Endodermal cell (in vitro differentiated cells): ENCODE measurements at places on chromosomes 2 and 18. TPM values are rescaled to one million over a fixed set of nuclear protein-coding genes. Genes with fewer than 3 reads are reported as not detected.

DNA sequence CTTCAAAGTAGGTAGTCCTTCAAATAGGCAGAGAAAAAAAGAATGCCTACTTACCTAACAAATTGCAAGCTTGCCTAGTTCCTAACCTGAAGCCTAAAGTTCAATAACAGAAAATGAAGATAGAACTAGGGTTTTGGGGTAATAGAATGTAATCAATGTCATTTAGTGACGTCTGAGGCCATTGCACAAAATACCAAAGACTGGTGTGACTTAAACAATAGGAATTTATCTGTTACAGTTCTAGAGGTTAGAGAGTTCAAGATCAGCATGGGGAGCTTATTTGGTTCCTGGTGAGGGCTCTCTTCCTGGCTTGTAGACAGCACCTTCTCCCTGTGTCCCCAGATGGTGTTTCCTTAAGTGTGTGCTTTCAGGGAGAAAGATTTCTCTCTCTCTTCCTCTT, 4.7 kb upstream of the NPC1 start:
- no peak for DNase-seq
- H3K4me1 ChIP-seq: no peaks in the 10 kb centered on the region
- H3K27me3 ChIP-seq: no peaks in the 10 kb centered on the region

- H3K27ac ChIP-seq: no peak overlapping the region
- no peaks in the 10 kb centered on the region for H3K36me3 ChIP-seq
- peaks cover 10% of the 10 kb centered on the region for H3K4me1 ChIP-seq
- H3K27me3 ChIP-seq: no peaks in the 10 kb centered on the region
- no peak for DNase-seq
- peak overlapping the region; percentile 48 for H3K4me3 ChIP-seq
Measured at GRCh38 chr2:113828049-113828742, 61.7 kb upstream of the ACTR3 start.

DNA sequence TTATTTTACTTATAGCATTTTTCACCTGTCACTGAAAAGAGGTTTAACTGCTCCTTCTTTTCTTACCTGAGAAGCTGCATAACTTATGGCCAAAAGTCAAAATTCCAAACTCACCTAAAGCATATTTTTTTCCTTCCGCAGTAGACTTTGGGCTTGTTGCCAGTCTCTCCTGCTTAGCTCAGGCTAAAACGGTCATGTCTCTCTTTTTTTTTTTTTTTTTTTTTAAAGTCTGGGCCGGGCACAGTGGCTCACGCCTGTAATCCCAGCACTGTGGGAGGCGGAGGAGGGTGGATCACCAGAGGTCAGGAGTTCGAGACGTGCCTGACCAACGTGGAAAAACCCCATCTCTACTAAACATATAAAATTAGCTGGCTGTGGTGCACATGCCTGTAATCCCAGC, 113.5 kb downstream of the RTN4 start:
- H3K27ac ChIP-seq: no peak overlapping the region
- H3K4me3 ChIP-seq: no peak overlapping the region
- H3K36me3 ChIP-seq: no peaks in the 10 kb centered on the region
- DNase-seq: no peak

- no peak overlapping the region for H3K27ac ChIP-seq
- no peak for DNase-seq
- no peak overlapping the region for H3K4me3 ChIP-seq
Measured at GRCh38 chr2:101801496-101801895, 104.0 kb downstream of the MAP4K4 start.

GRCh38 chr2:194464964-194465638, 1191.9 kb upstream of the SLC39A10 start:
- H3K36me3 ChIP-seq: no peaks in the 10 kb centered on the region
- no peak overlapping the region for H3K4me3 ChIP-seq
- H3K27ac ChIP-seq: no peak overlapping the region
- H3K4me1 ChIP-seq: no peaks in the 10 kb centered on the region
- H3K27me3 ChIP-seq: no peaks in the 10 kb centered on the region
- DNase-seq: no peak

- no peak for DNase-seq
- no peak overlapping the region for H3K4me3 ChIP-seq
- no peaks in the 10 kb centered on the region for H3K36me3 ChIP-seq
- peaks cover 3% of the 10 kb centered on the region for H3K27me3 ChIP-seq
Measured at GRCh38 chr2:17846676-17847075, 30.4 kb downstream of the MSGN1 start.

DNA sequence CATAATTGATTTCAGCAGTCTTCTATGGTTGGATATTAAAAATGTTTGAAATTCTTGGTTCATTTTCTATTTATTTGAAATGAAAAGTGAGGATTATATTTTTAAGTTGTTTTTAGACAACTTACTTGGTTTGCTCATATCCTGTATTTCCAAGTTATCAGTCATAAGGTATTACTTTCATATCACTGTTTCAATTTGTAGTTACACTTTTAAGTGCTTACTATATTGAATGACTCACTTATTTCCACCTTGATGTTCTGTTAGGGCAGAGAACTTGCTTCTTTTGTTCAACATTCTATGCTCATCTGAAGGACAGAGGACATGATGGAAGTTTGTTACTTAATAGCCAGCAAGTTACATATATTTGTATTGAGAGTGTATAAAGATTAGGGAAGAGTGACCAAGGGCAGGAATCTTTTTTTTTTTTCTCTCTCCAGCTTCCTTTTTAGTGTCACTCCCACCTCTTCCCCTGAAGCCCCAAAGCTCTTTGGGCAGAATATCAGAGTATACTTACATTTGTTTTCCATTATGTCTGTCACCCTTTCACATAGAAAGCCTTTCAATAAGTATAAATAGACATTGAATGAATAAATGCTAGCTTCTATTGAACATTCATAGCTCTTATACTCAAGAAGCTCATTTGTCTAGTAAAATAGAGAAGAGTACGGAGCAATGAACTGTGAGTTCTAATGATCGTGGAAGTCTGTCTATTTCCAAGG, 28.1 kb downstream of the PIK3C3 start:
- no peaks in the 10 kb centered on the region for H3K27me3 ChIP-seq
- DNase-seq: no peak
- H3K4me3 ChIP-seq: no peak overlapping the region
- H3K36me3 ChIP-seq: peaks cover 8% of the 10 kb centered on the region
- no peaks in the 10 kb centered on the region for H3K4me1 ChIP-seq

The ABCG5 gene
- total RNA-seq: not detected in 2 replicates

The PAX8 gene
- total RNA-seq: 0.11 to 0.17 TPM in 2 of 3 replicates, not detected in the other

The TNFRSF11A gene
- 15.2 to 35.6 TPM (median 34.5 TPM) in 3 replicates for total RNA-seq

The SERPINB10 gene
- not detected in 2 replicates for total RNA-seq
